ENCODE measurements at places on chromosomes 4 and X. TPM values are rescaled to one million over a fixed set of nuclear protein-coding genes. Genes with fewer than 3 reads are reported as not detected.

GRCh38 chr4:156778093-156778492 lies 193.5 kb downstream of the PDGFC start:
- no peak for DNase-seq

GRCh38 chr4:156686120-156686519 lies 285.5 kb downstream of the PDGFC start:
- peak; percentile 64 for DNase-seq

DNA sequence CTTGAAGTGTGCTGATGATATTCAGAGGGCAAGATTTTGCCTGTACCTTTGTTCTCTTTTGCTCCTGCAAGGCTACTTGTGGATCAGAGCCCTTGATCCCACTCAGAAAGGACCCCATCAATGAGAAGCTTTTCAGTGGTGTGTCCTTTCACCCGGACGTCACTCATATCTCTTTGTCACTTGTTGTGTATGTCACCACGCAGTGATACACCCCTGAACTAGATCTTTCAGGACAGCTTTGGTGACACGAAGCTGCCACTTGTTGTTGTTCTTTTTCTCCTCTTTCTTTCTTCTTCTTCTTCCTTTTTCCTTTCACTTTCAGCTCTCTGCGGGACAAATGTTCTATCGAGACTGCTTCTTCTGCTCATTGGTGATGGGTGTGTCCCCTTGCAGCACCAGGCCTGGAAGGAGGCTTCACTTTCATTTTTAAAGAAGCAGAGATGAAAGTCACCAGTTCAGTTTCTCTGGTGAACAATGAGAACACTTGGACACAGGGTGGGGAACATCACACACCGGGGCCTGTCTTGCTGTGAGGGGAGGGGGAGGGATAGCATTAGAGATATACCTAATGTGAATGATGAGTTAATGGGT lies 83.6 kb downstream of the NBDY start:
- DNase-seq, result no peak

DNA sequence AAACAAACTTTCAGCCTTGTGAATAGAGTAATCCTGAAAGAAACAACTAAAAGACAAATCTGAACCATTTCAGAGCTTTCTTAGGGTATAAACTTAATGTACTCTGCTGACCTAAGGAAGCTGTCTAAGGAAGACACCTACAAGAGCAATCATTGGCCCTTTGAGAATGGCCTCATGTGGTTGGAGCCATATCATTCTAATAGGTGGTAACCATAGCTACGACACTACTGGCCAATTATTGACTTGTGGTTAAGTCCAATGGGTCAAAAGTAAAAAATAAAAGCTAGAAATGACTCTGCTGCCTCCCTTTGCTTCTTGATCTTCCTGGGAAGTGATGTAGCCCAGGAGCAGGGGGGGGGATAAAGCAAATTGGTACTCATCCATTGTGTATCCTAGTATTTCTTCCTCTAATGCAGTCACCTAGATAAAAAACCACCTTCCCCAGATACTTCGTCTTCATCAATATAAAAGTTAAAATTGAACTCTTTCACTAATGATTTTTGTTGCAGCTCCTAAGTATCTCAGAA lies 547.0 kb downstream of the ARAP2 start:
- no peak for DNase-seq

GRCh38 chr4:38511702-38512101 lies 152.3 kb upstream of the KLF3 start:
- DNase-seq, result no peak

The FAM149A gene
- 56.7 TPM for polyA plus RNA-seq

DNA sequence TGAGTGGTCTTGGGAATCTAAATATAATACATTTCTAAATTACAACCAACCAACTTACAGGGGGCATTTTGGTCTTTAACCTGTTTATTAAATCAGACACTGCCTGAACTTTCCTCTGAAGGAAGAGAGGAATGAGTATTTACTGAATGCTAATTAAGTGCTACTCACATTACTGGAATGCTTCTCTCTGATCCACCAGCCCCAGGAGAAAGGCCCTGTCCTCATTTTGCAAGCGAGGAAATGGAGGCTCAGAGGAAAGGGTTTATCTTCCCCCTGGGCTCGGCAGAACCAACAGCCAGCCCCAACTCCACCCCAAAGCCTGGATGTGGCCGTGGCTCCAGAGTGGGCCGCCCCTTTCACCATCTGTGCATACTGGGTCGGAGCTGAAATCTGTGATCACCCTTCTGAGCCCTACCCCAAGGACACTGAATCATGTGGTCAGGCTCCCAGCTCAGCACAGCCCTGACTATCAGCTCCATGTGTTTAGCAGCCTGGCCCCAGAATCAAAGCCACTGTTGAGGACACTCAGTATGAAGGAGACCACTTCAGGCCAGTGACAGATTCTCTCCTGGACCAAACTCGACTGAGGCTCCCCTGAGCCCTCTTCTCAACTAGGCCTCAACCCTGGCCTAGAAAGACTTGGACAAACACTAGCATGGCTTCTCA lies 56.7 kb upstream of the ENPP6 start:
- no peak for DNase-seq

DNA sequence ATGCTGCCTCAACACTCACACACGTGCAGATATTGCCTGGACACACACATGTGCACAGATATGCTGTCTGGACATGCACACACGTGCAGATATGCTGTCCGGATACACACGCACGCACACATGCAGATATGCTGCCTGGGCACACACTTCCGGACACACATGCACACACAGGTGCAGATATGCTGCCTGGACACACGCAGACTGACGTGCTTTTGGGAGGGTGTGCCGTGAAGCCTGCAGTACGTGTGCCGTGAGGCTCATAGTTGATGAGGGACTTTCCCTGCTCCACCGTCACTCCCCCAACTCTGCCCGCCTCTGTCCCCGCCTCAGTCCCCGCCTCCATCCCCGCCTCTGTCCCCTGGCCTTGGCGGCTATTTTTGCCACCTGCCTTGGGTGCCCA lies 14.7 kb downstream of the FGFRL1 start:
- no peak for DNase-seq

DNA sequence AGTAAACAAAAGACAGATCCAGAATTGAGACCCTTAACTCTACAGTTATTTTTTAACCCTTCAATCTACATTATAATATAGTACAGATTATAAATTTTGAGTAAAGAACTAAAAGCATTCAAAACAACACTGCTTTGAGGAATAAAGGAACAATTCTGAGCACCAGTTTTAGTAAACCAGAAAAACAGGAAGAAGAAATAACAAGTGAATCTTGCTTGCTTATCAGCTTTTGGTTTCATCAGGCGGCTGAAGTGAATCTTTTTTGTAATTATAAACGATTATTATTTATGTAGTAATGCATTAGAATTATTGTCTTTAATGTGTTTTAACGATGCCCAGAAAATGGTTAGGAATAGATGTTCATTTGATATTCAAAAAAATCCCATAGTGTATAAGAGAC lies 305.4 kb downstream of the ARAP2 start:
- no peak for DNase-seq

- DNase-seq, result no peak
Observed at GRCh38 chrX:108304210-108304609, 134.0 kb downstream of the COL4A6 start.

All from left kidney (tissue), 8 donors.